ENCODE measurements at places on chromosomes 5 and 9.
A peak's percentile ranks its signal among the peaks of the same experiment; 100 is the strongest.

- DNase-seq = no peak
These were observed 35.2 kb downstream of the OR2K2 start for GRCh38 chr9:111294691-111295451.

GRCh38 chr5:9160747-9161146, 385.1 kb downstream of the SEMA5A start:
- no peak for DNase-seq

DNA sequence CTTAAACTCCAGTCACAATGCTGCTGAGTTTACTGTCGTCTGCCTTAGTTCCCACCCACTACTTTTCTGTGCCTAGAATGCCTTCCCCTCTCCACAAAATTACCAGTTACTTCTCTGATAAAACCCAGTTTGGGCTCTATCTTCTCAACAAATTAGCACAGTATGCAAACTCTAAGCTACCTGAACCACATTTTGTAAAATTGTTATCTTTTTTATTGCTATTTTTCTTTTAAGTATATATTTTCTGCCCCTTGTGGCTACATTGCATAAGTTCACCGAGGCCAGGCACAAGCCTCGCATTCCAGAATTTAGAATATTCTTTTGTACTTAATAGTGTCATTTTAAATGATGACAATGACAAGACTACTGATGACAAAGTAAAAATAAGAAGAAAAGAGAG, 60.0 kb downstream of the POU5F2 start:
- DNase-seq = no peak

GRCh38 chr9:94160594-94161501, 76.6 kb downstream of the PTPDC1 start:
- DNase-seq = no peak

- no peak for DNase-seq
These were observed 179.6 kb downstream of the MLLT3 start for GRCh38 chr9:20442461-20443319.

DNA sequence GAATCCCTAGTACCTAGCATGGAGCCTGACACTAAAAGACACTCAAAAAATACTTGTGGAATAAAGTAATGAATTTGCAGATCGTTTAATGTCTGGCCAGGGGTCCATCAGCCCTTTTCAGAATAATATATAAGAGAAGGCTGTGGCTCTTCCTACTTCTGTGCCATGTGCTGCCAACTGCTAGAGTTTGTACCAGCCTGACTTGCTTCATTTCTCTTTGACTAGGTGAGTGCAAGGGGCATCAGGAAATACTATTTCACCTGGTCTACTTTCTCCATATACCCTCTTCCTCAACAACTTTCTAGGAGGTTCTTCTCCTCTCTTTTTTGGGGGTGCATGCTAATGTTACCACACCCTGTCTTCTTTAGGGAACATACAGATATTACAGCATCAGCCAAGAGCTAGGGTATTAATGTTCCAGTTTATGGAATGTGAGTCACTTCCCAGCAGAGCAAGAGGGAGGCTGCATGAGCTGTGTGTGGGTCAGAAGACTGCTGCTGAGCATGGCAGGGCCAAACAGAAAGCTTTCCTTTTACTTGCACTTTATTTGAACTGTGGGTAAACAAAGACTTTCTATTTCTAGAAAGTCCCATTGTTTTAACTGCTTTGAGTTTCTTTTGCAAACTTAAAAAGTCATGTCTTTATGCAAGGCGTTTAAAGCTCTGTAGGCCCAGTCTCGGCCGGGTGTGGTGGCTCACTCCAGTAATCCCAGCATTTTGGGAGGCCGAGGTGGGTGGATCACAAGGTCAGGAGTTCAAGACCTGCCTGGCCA, 158.9 kb downstream of the ADAMTSL1 start:
- no peak for DNase-seq

GRCh38 chr9:121886759-121887485, 206.2 kb downstream of the TTLL11 start:
- DNase-seq = peak; percentile 42

DNA sequence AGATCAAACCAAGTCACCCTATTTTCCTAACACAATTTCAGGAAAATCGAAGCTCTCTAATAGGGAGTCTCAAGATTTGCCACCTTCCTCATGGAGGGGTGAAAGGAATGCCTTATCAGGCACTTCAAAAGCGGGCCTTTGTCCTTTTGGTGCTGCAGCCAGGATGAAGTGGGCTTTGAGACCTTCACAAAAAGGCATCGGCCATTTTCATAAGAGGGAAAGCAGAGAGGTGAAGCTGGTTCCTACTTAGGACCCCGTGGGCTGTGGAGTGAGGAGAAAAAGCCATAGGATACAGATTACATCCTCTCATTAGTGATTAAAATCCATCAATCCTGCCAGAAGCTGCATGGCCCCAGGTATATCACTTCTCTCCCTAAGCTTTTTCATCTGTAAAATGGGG, 859 bp downstream of the CDKN2AIPNL start:
- no peak for DNase-seq

GRCh38 chr5:107389130-107389774, 281.5 kb downstream of the EFNA5 start:
- peak; percentile 6 for DNase-seq

DNA sequence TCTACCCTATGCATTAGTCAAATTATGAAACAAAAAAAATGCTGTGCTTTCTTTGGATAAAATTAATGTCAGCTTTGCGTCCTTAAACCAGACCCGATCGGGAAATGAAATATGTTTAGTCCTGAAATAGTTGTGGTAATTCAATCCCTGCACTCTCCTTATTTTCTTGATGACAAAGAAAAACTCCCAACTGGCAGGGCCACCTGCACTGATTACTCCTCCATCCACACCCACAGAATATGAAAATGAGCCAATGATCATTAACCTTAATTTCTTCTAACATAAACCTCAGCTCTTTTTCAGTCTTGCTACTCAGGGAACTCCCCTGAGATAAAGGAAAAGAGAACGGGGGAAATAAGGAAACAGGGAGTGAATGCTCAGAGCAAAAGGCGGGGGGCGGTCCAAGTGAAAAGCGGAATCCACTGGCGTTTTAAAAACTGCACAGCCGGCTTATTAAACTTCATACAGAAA, 245.3 kb downstream of the BNC2 start:
- no peak for DNase-seq

Measured in stimulated activated naive CD8-positive, alpha-beta T cell treated with anti-CD3 and anti-CD28 coated beads, Interleukin-15, Interleukin-2, amounts not matched to agents 100 U/mL and 50 U/mL, for 24 hours (primary cell).